ENCODE measurements at places on chromosomes 1 and 21.

DNA sequence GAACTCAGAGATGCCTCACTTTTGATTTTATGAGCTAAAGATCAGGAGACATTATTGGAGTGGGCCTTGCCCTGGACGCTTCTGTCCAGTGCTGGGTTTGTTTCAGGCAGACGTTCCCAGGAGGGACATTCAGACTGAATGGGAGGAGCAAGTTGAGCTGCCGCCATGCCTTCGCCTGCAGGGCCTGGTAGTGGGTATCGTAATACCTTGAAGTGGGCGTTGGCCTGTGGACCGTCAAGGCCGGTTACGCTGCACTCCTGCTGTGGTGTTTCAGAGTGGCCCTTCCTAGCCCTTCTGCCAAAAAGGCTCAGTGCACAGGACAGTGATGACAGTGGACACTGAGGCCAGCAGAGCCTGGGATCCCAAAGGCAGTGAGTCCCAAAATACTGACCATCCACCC is 1.6 kb downstream of the FAM3B start:
- no peak for DNase-seq

DNA sequence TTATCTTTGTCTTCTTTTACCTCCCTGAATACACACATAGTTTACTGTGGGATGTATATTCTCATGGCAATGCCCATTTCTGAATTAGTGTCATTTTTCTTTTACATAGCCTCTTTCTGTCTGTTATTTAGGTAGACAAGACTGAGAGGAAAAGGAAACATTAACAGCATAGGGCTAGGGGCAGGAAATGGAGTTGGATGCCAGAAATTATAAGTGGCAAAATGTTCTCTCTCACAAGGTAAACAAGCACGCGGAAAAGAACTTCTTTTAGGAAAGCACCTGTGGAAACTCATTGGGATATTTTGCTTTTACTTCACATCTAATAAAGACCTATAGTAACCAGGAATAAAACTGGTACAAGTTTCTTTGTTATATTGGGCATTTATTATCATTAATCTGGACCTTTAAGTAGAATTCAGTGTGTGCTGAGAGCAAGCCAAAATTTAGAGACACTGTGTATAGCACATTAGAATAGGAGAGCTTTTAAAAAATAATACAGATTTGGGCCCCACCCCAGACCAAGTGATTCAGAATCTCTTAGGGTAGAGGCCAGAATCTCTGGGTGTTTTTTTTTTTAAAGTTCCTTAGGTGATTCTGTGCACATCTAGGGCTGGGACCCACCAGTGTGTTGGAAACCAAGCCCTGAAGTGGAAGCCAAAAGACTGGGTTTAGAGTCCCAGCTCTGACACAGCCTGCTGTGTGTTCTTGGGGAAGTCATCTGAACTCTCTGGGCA is 32.7 kb downstream of the S100A10 start:
- DNase-seq, result no peak

DNA sequence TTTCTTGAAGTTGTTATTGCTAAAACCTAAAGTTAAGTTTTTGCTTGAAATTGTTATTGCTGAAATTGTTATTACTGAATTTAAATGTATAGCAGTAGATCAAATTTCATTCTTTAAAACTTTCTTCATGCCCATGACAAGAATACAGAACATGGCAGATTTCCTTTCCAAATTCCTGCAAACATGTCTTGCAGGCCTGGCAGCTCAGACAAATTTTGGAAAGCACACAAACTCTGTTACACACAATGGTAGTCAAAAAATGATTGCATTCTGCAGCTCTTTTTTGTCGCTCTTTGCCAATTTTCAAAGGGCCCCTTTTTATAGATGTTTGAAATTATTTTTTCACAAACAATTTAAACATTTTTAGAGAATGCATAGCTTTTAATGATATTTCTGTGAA is 1292.3 kb upstream of the B3GALT2 start:
- no peak for DNase-seq

DNA sequence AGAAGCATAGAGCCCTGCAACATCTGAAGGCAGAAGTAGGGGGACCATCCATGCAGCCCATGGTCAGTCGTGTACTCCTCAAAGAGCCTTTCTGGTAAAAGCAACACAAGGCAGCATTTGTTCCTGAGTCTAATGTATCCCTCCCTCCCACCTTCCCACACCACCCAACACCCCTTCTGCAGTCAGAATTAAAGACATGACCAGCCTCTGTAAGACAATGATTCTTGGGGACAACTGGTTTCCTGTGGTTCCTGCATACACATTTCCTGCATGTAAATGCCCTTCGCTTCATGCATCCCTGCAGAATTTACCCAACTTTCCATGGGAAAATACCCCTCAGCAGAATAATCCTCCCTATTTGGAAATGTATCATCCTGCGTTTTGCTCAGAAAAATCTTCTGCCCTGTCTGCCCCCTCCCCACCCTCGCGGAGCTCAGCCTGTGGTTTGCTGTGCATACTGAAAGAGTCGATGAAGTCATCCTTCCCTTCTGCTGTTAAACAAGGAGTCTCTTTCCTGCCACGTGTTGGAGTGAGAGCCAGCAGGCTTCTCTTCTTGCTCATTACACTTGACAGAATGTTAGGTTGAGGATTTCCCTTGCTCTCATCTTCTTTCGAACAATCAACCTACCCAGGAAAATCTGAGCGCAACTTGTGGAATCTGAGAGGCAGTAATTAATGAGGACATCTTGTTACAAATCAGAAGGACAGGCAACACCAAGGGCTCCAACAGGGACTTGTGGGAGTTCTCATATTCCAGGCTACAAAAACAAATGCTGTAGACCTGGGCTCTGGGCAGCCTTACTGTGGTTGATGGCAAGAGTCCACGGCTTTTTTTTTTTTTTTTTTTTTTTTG is 4.7 kb downstream of the TNN start:
- no peak for DNase-seq

- peak; percentile 44 for DNase-seq
These were observed 28.1 kb upstream of the RNF19B start for GRCh38 chr1:32992489-32993323.
